ENCODE measurements at places on chromosomes 1 and 21.

- no peak for DNase-seq
These were observed 28.4 kb downstream of the MAN1C1 start for GRCh38 chr1:25644962-25645361.

- no peak for DNase-seq
These were observed at the start of gene OR10J5 for GRCh38 chr1:159535907-159536306. TSS of gene OR10J5 (minus strand) at chr1:159536007. CDS start at chr1:159536007, 0 bp downstream.

- no peak for DNase-seq
These were observed 47.6 kb downstream of the PKN2 start for GRCh38 chr1:88731475-88732269.

GRCh38 chr1:45619149-45619921, 4.5 kb downstream of the CCDC17 start:
- no peak for DNase-seq

GRCh38 chr1:227069490-227069889, 129.4 kb downstream of the COQ8A start:
- DNase-seq = no peak

DNA sequence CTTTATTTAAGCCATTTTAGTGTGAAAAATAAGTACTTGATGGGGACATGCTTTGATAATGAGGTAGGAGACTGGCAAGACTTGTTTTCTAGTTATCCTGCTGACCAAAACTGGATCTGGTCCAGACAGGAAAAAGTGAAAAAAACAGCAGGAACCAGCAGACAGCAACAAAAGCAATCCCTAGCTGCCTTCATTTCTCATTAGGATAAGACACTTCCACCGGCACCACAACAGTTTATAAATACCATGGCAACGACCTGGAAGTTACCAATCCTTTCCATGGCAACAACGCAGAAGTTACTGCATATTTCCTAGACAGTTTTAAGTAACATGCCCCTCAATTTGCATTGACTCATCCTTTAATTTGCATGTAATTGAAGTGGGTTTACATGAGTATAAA, 993.8 kb upstream of the NCAM2 start:
- no peak for DNase-seq

Data from immature natural killer cell (primary cell).